ENCODE measurements at places on chromosomes 13 and 19.

GRCh38 chr19:18109733-18110608 lies 12.4 kb downstream of the MAST3 start:
- DNase-seq: no peak

DNA sequence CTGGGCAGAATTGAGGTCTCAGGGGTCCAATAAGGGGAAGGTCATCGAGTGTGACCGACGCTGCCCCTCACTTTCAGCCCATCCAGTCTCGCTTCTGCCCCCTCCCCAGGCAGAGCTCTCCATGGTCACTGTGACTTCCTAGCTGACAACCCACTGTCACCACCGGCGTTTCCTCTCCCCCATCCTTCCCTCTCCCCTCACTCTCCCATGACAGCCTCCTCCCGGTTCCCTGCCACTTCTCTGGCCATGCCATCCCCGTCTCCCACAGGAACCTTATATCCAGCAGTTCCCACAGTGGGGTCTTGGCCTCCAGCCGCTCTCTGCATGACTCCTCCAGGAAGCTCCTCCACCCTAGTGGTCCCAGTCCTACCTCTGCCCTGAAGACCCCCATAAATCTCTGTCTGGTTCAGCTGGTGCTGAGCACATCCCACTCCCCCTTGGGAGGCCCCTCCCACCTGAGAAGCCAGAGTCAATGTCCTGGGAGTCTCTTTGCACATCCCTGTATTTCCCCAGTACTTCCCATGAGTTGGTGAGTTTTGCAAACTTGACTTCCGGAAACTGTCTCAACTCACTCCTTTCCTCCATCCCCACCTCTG lies 24.7 kb upstream of the CD33 start:
- DNase-seq: no peak

- DNase-seq: no peak
Observed at GRCh38 chr19:7294558-7295212, 471 bp upstream of the INSR start.

- no peak for DNase-seq
Observed at GRCh38 chr19:37725181-37725580, 5.6 kb upstream of the ZNF607 start.

DNA sequence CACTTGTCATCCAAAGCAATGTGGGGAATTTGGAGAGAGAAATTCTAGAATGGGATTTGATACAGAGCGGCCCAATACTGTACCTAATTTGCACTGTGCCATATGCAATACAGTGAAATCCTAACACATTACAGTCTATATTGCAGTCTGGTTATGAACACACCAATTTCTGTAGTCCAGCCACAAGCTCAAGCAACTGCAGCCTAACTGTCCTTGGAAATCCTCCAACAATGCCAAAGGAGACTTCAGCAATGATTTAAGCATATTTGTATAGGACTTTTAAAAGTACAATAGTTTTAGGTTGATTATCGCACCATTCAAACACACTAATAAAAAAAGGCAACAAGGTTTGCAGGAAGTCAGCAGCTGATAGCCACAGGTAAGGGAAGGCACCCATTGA lies 17.3 kb downstream of the DIAPH3 start:
- no peak for DNase-seq

GRCh38 chr13:106712381-106712780 lies 144.4 kb upstream of the ARGLU1 start:
- DNase-seq: no peak

GRCh38 chr19:30222992-30223865 lies 149.0 kb upstream of the ZNF536 start:
- no peak for DNase-seq

DNA sequence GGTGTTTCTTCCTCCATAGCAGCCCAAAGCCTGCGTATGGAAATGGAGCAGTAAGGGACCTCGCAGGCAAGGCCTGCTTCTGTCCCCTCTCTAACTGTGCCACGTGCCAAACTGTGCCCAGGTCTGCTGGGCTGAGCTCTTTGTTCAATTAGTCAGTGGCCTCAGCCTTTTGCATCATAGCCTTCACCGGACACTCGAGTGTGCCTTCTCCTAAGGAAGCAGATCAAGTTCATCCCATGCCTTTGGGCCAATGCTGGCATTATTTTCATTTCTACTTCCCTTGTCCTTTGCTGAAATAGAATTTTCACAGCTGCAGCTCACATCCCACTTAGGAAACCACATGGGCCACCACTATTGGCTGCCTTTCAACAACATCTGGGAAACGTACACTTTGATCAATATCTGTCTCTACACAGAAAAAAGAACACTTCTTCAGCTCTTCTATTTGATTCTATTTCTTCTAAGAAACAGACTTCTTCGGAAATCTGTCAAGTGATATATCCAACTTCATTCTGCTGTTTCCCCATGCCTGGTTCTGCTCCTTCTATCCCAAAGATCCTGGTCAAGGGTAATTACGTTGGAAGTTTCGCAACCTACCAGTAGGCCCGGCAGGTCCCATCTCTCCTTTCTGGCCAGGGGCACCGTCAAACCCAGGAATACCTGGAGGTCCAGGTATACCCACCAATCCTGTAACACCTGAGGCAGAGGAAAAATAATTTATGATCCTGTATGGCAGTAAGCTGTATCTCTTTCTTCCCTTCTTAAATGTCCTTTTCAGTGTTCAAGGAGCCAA lies 143.9 kb downstream of the COL4A1 start:
- DNase-seq: no peak

- DNase-seq: no peak
Observed at GRCh38 chr19:30086916-30087315, 144.9 kb downstream of the URI1 start.

DNA sequence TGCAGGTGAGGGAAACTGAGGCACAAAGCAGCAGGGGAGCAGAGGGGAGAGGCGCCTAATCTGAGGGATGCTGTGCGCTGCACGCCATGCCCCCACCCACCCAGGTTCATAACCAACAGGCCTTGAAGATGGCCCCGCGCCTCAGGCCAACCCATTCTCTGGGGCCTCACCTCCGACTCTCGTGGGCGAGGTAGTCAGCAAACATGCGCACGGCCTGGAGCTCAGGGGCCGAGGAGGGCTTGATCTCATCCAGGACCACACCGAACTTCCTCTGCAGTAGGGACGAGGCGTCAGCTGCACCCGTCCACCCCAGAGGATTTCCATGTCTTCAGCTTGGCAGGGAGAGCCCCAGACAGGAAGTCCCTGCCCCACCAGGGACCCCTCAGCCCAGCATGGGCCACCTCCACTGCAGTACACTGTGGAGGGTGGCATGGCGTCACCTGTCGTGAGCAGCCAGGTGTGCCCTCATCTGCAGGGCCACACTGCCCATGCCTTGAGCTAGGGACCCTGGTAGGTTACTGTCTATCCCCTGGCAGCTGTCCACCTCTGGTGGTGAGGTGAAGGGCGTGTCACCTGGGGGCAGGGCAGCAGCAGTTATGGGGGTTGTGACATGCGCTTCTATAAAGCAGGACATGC lies 8.3 kb downstream of the COPE start:
- DNase-seq: no peak

DNA sequence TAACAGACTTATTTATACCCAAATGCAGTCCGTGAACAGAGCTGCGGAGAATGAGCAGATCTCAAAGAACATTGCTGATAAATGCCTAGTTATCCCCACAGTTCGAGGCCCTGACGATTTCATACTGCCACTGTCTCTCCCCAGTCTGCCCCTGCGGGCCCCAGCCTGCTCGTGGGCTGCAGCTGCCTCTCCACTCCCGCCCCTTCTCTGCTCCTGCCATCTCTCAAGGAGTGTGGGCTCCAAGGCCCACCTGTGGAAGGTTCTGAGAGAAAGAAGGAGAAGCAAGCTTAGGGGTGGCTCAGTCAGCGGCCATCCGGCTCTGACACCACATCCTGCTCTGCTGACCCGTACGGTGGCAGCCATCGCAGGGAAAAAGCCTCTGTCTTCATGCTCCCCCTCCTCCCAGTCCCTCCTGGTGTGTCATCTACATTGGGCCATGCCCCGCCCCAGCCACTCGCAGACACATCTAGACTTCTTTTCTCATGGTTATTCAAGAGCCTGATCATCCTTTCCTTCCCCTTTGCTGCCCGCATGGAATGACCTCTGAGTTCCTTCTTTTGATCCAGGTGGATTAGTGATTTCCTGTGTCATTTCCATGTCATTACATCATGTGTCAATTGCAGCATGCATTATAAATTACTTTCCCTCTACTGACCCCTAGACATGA lies 52.0 kb downstream of the EPS15L1 start:
- DNase-seq: no peak

GRCh38 chr13:28426381-28426780 lies 68.5 kb downstream of the FLT1 start:
- DNase-seq: no peak

DNA sequence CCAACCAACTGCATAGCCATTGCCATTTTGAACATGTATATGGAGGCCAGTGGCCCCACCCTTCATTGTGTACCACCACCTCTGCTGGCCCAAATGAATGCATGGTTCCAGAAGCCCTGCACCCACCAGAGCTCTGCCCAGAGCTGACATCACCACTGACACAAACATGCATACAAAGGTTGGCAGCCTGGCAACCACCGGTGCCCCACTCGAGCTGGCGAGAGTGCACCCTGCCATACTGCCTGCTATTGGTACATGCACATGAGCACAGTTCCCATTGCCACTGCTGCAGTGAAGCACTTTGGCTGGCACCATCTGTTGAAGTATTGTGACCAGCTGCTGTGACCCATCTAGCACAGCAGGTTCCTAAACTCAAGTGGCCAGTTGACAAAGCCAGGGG lies 1564.9 kb downstream of the OLFM4 start:
- no peak for DNase-seq

- no peak for DNase-seq
Observed at GRCh38 chr13:46535825-46536224, 17.1 kb upstream of the LRCH1 start.

GRCh38 chr19:30634996-30635975 lies 263.1 kb downstream of the ZNF536 start:
- DNase-seq: no peak

GRCh38 chr19:42280815-42281145 lies 11.7 kb downstream of the CIC start:
- no peak for DNase-seq

DNA sequence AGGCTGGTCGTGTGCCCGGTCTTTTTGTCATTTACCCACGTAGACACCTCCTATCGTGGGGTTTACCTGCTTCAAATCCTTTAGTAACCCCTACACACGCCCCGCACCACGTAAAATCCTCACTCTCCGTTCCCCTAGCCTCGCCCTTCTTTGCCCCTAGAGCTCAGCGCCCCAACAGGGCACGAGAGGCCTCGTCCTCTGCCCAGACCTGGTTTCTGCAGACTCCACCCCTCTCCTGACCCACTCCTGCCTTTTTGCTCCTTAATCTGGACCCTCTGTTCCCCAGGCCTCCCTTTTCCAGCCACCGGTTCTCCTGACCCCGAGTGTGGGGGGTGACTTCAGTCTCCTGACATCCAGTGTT lies 412 bp downstream of the ZNF528 start:
- no peak for DNase-seq

- DNase-seq: no peak
Observed at GRCh38 chr13:98582947-98583346, 6.0 kb upstream of the STK24 start.

GRCh38 chr13:70523622-70524021 lies 415.4 kb upstream of the KLHL1 start:
- DNase-seq: no peak

- no peak for DNase-seq
Observed at GRCh38 chr19:35031072-35031881, 1.0 kb downstream of the SCN1B start.
